ENCODE measurements at places on chromosomes 3 and 15. TPM values are rescaled to one million over a fixed set of nuclear protein-coding genes. Genes with fewer than 3 reads are reported as not detected.

DNA sequence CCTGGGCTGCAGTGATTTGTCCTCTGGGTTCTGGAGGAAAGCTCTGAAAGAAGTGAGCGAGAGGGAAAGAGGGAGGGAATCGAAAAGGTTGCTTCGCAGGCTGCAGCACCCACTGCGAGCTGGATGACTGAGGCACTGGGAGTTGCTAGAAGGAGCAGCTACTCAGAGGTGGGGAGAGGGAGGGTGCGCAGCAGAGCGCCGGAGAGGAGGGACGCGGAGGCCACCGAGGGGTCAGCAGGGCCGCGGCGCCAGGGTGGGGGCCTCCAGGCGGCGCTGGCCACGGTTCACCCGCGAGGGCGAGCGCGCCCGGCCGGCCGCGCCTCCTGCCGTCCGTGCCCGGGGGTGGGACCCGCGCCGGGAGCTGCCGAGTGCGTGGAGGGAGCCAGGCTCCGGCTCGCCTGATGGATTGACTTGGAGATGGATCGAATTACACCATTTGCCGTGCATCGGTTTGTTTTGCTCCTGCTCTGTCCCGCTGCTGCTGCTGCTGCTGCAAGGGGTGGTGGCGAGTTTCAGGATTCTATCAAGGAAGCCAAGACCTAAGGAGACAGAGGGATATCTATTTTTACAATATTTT, at the start of gene SEMA6D:
Gene SEMA6D, plus strand, starts transcription at position 470 of the 577 bp plus-strand sequence. CDS start 42,294 bp downstream, outside the sequence.
- peak; percentile 85 for DNase-seq

- no peak for DNase-seq
Measured at GRCh38 chr3:56302417-56302816, 165.8 kb downstream of the ERC2 start.

The IFT80 gene
- 13.6 TPM for total RNA-seq

DNA sequence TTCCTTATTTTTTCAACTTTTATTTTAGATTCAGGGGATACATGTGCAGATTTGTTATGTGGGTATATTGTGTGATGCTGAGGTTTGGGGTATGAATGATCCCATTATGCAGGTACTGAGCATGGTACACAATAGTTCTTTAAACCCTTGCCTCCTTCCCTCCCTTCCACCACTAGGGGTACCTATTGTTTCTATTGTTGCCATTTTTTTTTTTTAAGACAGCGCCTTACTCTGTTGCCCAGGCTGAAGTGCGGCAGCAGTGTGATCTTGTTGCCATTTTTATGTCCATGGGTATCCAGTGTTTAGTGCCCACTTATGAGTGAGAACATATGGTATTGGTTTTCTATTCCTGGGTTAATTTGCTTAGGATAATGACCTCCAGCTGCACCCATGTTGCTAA, 117.3 kb upstream of the FAM3D start:
- DNase-seq: no peak

DNA sequence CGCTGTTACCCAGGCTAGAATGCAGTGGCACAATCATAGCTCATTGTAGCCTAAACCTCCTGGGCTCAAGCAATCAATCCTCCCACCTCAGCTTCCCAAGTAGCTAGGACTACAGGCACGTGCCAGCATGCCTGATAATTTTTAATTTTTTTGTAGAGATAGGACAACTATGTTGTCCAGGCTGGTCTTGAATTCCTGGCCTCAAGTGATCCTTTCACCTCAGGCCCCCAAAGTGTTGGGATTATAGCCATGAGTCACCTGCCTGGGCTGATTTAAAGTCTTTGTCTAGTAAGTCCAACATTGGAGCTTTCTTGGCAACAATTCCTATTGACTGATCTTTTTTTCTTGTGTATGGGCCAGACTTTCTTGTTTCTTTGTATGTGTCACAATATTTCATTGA, 28.1 kb downstream of the SPINK8 start:
- DNase-seq: no peak

- DNase-seq: no peak
Measured at GRCh38 chr15:99130314-99130713, 25.4 kb downstream of the SYNM start.

GRCh38 chr3:185931777-185932612, 5.8 kb downstream of the TRA2B start:
- DNase-seq: no peak

DNA sequence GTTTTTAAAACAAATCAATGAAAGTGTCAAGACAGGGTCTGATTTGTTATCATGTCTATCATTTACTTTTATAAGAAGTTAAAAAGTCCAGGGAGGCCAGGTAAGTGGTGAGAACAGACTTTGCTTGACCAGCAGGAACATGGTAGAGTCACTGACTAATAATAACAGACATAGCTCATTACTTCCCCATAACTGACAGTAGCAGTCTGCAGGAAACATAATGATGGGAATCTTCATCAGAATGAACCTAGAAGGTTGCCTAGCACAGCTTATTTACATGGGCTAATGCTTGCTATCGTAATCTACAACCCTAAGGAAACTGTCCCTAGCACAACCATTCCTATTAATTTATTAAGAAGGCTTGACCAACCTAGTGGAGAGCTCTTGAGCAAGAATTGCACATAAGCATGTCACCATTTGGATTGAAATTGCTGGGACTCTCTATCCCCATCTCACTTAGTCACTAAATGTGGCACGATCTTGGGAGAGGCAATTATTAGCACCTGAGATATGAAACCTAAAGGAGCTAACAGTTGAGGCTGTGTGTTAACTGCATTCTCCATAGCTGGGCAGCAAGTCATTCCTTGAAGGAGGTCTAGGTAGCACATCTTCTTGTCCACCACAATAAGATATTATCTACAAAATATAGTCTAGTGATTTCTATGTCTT, 139.6 kb upstream of the ZBTB20 start:
- DNase-seq: no peak

The C3orf85 gene
- total RNA-seq: not detected

DNA sequence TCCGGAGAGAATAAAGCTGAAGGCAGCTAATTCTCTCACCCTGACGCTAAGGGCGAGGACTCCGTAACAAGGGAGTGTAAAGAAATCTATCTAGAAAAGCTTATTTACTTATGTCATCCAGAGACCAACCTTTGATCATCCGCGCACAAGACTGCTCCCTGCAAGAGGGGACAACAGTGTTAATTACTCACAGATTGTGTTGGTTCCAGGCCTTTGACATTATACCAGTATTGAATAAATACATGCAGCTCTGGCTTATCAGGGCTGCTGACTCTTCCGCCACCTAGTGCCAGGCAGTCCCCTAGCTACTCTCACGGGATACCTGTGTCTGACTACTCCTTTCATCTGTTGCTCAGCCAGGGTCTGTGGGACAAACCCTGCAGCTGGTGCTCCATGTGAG, 211.7 kb downstream of the DTWD1 start:
- no peak for DNase-seq

GRCh38 chr15:25501828-25502446, 63.1 kb upstream of the UBE3A start:
- no peak for DNase-seq

The SLC12A8 gene
- 0.92 TPM for total RNA-seq

DNA sequence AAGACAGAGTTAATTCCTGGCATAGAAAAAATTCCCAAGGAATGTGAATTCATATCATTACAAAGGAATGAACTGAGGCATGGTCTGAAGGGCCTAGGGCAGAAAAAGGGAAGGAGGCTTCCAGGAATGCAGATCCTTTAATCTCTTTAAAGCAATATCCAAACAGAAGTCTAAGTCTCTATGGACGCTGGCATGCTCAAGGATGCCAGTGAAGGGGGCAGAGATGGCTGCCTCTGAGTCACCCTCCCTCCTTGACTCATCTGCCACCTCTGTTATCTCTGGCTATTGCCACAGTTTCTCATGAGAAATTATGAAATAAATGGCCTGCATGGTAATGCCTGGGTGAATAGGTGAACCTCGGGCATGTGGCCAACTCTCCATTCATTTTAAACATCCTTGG, 96.3 kb upstream of the BCL6 start:
- no peak for DNase-seq

The IL17RD gene
- 5.9 TPM for total RNA-seq

GRCh38 chr3:74139648-74140047, 474.8 kb downstream of the CNTN3 start:
- no peak for DNase-seq

The TBC1D2B gene
- total RNA-seq: 20.5 TPM

DNA sequence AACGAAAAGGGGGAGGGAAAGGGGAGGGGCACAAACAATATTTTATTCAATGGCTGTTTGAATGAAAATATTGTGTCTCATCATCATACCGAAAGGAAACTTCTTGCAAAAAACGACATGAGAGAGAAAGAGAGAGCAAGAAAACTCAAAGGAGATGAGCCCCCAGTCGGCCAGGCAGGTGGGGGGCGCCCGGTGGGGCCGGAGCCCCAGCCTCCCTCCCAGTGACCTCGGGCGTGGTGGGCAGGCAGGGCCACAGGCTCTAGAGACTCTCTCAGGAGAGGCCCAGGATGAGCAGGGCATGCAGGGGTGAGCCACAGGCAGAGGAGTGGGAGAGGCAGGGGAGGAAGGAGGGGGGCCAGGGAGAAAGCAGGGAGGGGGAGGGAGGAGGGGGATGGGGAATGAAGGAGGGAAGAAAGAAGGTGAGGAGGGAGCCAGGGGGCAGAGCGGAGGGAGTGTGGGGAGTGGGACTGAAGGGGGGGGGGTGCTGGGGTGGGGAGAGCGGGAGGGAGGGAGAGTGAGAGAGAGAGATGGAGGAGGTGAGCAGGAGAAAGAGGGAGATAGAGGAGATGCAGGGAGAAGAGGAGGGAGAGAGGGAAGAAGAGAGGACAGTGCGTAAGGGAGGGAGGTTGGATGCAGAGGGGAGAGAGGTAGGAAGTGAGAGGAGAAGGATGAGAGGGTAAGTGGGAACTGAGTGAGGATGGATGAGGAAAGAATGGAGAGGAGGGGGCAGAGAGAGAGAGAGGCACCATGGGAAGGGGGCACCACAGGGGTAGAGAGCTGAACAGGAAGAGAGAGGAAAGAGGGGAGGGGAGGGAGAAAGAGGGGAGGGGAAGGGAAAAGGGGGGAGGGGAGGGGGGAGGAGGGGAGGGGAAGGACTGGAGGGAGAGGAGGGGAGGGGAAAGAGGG, 14.1 kb upstream of the TMEM115 start:
- DNase-seq: no peak

GRCh38 chr15:73865904-73866303, 7.5 kb upstream of the TBC1D21 start:
- DNase-seq: no peak

DNA sequence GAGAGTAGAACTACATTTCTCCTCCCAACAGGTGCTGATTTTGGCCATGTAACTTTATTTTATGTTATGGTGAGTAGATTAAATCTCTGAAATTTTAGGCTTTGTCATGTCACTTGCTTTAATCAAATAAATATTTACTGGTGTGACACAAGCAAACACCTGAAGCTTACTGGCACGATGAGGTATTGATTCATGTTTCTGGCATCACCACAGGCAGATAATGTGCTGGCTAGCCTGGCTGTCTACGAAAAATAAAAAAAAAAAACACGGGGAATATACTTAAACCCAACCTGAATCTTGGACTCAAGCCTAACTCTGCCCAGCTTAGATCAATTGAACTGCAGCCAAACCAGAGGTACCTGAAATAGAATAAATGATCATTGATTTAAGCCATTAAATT, 65.6 kb upstream of the CADM2 start:
- DNase-seq: no peak

GRCh38 chr3:87796137-87796842, 262.5 kb downstream of the CGGBP1 start:
- no peak for DNase-seq

DNA sequence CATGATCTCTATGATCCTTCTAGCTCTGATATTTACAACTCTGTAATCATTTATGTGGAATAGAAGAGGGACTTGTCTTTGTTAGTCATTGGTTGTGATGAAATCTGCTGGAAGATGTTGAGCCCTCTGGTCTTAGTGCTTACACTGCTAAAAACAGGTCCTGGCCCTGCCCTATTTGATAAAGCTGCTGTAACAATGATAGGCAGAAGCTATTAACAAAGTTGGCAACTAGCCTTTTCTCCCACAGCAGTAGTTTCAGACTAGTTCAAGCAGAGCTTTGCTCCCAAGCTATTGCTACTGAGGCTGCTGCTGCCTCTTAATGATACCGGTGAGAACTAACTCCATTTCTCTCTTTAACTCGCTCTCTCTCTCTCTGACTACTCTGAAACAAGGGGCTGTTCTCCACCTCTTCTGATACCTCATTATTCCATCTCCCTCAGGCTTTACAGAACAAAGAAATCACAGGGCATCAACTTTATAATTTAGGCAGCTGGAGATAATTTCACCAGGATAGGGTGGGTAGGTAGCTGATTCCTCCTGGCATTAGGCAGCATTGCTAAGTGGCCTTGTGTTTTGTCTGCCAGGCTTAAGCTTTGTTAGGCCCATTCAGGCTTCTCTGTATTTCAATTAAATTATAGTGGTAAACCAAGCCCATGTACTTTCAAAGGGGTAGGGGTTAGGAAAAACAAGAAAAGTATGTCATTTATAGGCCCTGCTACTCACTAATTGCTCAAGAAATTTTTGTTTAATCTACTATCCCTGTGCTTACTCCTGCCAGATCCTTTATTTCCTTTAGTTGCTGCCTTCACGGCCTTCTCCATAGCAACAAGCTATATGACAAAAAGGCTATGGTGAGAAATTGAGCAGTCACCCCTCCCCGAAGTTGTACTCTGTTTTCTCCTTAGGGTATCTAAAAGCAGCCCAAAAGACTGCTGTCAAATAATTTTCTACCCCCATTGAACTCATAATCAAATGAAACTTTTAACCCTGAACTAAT, 139.6 kb downstream of the RBPMS2 start:
- peak; percentile 28 for DNase-seq

- DNase-seq: no peak
Measured at GRCh38 chr3:143737065-143737464, 111.2 kb downstream of the SLC9A9 start.

DNA sequence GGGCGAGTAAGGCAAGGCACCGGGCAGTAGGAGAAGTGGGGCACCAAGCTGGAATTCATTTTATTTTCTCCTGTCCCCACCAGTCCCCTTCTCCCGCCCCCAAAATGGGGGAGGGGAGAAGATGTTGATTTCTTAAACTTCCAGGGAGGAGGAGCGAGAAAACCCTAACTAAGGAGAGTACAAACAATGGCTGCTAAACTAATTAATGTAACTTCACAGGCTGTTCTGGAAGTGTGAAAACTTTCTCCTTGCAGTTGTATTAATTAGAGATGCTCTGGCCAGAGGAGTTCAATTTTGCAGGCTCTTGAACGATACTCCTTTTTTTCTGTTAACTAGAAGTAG, 11.5 kb downstream of the ZIC4 start:
- DNase-seq: no peak

DNA sequence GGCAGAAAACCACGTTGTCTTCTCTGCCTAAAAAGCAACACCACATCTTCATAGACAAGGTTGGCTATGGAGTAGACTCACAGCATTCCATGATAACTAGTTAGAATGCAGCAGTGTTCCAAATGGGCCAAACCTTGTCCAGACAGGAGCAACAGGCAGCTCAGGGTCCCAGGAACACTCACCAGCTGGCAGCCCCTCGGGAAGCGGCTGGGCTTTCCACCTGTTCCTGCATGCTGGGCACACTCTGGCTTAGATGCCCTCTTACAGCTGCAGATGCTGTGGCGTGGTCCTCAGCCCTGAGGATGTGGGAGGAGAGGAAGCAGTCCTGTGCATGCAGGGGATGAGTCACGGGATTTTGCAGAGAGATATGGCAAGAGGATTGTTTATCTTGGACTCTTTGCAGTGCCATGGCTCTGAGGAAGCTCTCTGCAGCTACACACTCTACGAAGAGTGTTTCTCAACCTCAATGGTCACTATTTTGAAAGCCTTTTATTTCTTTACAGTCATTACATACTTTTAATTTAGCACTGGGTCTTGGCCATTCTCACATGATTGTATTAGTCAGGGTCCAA, 11.3 kb downstream of the NRROS start:
- peak; percentile 77 for DNase-seq

- DNase-seq: no peak
Measured at GRCh38 chr15:48720646-48721045, 75.1 kb upstream of the FBN1 start.
